ENCODE measurements at places on chromosomes 3 and 15.

- no peak for DNase-seq
Observed at GRCh38 chr15:39479911-39480310, 101.0 kb upstream of the THBS1 start.

DNA sequence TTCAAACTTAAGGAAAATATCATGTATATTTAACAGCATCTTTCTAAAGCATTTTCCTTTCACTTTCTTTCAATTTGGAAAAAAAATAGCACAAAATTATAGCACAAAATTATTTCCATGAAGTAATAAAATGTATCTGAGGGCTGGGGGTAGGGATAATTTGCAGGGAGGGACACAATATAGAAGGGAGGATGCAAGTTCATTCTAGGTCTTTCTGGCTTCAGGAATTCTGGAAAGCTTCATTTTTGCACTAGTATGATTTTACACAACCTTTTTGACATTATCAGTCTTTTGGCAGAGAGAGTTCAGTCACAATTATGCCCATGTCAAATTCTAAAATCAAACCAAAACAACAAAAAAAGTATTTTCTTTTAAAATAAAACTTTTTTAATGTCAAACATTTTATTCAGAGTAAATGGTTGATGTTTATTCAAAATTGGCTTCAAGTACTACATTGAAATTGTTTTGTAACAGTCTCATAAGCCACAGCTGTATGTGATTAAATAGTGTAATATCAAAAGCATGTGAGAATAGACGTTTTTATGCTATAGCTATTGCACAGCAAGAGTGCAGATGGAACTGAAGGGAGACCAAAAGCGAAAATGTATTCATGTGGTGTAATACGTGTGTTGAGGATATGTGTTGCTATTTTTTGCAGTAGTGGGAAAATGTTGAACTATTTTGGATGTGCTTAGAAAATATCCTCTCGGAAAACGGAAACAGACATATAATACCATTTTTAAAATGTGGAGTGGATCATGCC, 5.8 kb downstream of the RBMS3 start:
- DNase-seq, result no peak

DNA sequence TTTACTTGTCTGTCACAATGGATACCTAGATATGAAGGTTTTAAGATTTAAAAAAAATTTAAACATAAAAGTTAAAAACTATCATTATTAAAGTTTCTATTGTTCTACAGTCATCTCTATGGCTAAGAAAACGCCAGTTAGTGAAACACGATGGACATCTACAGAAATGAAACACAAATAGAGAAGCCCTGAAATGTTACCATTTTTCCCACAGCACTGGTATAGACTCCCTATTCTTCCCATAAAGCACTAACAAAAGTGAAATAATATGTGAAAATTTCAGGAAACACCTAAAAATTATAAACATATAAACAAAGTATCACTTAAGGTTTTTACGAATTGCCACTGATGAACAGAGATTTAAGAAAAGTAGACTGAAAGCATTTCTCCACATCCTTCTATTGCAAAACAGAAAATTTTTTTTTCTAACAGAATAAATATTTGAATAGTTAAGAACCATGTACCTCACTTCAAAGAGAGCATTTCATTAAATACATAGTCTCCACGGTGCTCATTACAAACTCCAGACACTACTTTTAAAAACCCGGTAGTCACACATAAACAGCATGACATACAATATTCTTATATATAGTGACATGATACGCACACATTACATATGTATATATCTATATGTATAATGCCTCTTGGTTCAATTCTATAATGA, 7.1 kb upstream of the NEK10 start:
- no peak for DNase-seq

GRCh38 chr15:76206325-76206976, 104.8 kb downstream of the ETFA start:
- peak; percentile 54 for DNase-seq

DNA sequence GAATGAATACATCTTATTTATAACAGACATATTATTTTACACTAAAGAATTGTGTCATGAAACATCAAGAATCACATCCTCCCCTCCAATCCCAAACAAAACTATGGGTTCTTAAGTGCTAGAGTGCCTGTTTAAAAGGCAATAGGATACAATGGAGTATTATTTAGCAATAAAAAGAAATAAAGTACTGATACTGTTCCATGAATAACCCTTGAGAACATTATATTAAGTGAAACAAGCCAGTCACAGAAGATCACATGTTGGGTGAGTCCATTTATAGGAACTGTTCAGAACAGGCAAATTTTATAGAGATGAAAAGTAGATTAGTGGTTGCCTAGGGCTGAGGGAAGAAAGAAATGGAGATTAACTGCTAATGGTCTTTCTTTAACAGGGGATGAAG, 86.5 kb downstream of the ANKRD28 start:
- DNase-seq, result no peak

DNA sequence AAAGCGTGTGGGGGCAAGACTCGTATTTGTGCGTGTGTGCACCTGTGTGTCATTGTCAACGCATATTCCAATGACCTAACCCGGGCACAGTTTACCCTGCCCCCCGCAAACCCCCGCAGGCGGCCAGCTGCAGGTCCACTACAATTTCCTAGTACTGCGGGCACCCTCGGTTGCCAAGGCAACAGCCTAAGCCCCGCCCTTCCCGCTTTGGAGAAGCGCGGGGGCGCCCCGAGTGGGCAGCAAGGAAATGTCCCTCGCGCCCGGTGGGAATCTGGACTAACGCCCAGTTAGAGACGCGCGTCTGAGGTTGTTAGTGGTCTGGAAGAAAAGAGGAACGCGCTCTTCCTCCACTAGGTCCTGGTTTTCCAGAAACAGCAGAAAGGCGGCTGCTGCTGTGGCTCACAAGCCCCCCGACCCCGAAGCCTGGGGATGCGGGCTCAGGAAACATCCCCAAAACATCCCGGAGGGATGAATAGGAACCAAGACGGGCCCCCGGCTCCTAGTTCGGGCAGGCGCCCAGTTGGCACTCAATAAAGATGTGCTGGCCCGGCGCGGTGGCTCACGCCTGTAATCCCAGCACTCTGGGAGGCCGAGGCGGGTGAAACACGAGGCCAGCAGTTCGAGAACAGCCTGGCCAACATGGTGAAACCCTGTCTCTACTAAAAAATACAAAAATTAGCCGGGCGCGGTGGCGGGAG, 1.1 kb downstream of the ABHD14A start:
- DNase-seq, result no peak

GRCh38 chr3:58471025-58471887, 20.6 kb upstream of the KCTD6 start:
- peak; percentile 78 for DNase-seq

- no peak for DNase-seq
Observed at GRCh38 chr15:56719774-56720555, 13.3 kb downstream of the ZNF280D start.

GRCh38 chr15:65762399-65762798, 29.7 kb downstream of the DENND4A start:
- DNase-seq, result no peak

GRCh38 chr15:86623236-86623635, 543.6 kb downstream of the AGBL1 start:
- DNase-seq, result no peak

GRCh38 chr3:195394024-195394423, 48.8 kb downstream of the ACAP2 start:
- DNase-seq, result no peak

GRCh38 chr3:29236146-29236840, 44.6 kb upstream of the RBMS3 start:
- no peak for DNase-seq

- no peak for DNase-seq
Observed at GRCh38 chr3:157182879-157183278, 22.9 kb upstream of the CCNL1 start.

- DNase-seq, result no peak
Observed at GRCh38 chr15:58513008-58513407, 81.2 kb downstream of the LIPC start.

DNA sequence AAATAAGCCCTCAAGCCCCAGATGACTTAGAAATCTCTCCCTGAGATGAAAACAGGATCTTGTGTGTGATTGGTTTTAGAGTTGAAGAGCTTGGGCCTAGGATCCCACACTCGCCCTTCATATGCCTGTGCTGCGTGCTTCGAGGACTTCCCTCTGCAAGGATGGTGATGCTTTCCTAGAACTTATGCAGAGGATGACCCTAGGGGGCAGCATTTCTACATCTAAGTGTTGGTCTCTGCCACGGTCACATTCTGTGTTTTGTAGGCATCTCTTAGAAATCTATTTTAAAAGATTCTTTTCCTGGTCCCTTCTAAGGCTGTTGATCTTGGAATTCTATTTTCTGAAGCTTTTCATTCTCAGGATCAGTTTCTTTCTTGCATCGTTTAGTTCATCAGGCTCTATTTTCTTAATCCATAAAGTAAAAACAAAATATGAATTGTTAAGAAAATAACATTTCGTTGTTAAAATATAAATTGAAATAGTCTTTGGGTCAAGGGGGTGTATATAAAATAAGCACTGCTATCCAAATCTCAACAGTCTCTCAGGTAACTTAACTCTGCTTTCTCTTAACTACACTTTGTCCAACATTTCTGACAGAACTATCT, 45.7 kb downstream of the WDR76 start:
- DNase-seq, result peak; percentile 48

DNA sequence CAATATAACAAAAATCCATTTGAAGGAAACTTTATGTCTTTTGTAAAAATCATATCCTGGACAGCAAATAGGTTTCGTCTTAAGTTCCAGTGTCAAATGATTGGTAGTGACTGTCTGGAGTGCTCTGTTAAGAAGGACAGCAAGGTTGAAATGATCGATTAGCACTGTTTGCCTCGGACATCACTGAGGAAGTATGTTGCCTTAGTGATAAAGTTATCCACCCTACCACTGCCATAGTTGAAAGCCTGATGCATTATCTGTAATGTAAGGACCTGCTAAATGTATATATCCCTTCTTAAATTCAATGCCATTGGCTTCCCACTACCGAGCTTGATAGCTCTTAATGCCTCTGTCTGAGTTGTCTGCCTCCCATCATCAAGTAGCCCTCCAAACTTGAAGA, 70.0 kb downstream of the CFAP20DC start:
- no peak for DNase-seq

- DNase-seq, result no peak
Observed at GRCh38 chr3:117079997-117080396, 370.4 kb downstream of the TUSC7 start.

DNA sequence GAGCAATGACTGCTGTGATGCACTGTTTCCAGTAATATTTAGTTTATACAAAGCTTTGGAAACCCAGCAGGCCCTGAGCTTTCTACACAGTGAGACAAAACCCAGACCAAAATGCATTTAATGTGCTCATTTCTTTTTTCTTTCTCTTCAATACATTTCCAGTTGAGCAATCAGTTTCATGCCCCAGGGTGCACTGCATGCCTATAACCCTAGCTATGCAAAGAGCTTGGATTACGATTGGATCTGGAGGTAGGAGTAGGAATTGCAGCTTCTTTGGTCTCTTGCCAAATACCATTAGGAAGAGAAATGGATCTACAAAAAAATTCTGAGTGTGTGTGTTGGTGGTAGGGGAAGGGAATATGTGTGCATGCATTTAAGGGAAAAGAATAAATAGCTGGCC, 1001.4 kb downstream of the SQOR start:
- DNase-seq, result no peak

DNA sequence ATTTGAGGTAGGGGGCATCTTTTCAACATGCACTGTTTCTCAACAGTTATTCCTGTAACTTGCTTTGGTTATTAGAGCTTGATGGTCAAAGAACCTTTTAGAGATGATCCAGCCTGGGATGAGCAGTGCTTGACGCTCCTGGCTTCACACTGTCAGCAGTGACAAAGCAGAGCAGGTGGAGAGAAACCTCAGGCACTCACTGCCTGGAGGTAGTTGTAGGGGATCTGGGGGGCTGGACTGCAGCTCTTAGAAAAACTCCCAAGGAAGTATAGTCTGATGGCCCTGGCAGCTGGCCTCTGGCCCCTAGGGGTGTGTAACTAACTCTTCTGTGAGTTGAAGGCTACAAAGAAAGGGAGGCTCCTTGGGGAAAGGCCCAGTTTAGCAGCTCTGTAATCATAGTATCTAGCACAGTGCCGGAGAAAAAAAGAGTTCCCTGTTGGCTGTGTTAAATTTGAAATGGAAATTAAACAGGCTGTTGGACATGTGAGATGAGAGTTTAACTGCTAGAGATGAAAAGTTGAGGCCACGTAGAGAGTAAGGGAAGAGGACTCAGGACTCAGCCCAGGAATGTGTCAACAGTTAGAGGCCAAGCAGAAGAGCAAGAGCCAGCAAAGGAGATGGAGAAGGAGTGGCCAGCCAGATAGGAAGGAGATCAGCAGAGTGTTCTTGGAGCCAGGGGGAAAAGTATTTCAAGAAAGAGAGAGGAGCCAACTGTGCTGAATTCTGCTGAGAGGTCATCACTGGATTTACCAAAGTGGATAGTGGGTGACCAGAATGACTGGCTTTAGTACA, 14.2 kb downstream of the OXNAD1 start:
- DNase-seq, result no peak

DNA sequence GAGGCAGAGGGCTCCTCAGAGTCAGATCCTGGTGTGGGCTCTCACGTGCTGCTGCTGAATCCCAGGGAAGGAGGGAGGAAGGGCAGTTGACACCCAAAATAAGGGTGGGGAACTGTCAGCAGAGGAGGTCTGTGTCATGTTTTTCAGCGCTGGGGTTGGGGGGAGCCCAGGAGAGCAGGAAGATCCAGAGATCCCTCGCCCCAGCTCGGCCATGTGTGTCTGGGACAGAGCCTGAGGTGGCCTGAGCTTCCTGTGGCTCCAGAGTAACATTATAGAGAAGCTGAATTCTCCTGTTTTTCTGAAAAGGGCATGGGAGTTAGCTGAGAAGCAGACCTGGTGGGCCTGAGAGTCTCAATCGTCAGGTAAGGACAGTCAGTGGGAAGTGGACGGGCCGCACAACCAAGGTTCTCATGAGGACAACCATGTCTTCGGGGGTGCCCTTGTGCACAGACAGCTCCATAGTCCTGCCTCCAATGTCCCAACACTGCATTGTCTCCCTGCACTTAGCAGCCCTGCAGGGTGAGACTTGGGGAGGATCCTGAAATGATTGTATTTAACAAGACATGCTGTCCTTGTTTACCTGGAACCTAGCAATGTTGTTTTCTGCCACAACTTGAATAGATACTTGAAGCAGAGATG, 18.4 kb downstream of the UMPS start:
- no peak for DNase-seq

DNA sequence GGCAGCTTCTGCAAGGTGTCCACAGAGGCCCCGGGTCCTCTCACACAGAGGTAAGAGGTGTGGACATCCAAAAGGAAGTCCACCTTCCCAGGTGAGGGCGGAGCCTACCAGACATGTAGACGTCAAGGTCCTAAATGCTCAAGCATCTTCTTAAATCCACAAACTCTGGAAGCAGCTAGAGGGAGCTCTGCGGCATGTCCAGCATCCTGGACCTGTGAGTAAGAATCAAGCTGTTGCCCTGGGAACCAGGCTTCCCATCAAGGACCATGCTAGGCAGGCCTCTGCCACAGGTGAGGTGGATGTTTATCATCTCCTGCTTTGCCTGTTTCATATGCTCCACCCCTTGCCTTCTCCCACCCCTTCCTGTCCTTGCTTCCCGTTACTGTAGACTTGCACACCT, 368.2 kb downstream of the GABRG3 start:
- DNase-seq, result no peak

- no peak for DNase-seq
Observed at GRCh38 chr3:129196601-129197000, 12.9 kb upstream of the CNBP start.

Data from Calu3 (cell line).